ENCODE measurements at places on chromosomes 4 and X. TPM values are rescaled to one million over a fixed set of nuclear protein-coding genes. Genes with fewer than 3 reads are reported as not detected.

DNA sequence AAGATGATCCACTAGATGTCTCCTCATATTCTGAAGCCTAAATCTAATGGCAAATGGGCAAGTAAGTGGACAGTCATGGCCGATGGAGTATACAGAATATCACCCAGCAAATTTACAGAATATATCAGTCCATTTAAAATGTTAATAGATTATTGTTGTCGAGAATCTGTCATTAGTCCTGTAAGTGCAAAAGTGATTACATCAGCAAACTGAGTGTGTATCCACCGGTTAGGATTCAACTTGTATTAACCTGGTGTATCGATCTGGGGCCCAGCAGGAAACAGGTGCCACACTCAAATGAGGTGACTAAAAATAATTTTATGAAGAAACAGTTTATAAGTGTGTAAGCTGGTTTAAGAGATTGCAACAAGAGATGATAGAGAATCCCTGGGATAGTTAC is 367.9 kb upstream of the FAM47C start:
- DNase-seq, result no peak
- H3K4me1 ChIP-seq, result no peaks in the 10 kb centered on the region
- H3K27me3 ChIP-seq, result no peaks in the 10 kb centered on the region
- no peak overlapping the region for H3K4me3 ChIP-seq
- H3K27ac ChIP-seq, result no peak overlapping the region

The FTSJ1 gene
- 89.8 TPM for total RNA-seq

The ACSL4 gene
- 101 TPM for total RNA-seq

- H3K4me3 ChIP-seq, result no peak overlapping the region
- H3K27me3 ChIP-seq, result no peaks in the 10 kb centered on the region
- no peak overlapping the region for H3K27ac ChIP-seq
- no peak for DNase-seq
Measured at GRCh38 chrX:124098089-124098488, 136.6 kb downstream of the STAG2 start.

DNA sequence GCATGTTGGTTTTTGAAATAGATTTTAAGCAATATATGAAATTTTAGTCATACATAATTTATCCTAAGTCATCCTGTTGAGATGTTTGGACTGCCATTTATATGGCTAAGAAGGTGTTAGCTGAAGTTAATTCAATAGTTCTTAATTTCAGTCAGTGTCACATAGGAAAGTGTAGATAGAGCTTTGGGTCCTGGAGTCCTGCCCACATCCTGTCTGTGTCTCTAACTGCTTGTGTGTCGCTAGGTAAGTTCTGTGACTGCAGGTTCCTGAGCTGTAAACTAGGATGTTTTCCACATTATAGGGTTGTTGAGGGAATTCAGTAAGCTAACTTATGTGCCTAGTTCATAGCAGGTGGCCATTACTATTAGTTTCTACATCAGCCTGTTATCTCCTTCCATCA is 20.7 kb downstream of the OFD1 start:
- H3K27me3 ChIP-seq, result no peaks in the 10 kb centered on the region
- no peak overlapping the region for H3K4me3 ChIP-seq
- H3K4me1 ChIP-seq, result peaks cover 20% of the 10 kb centered on the region
- DNase-seq, result no peak
- peaks cover 45% of the 10 kb centered on the region for H3K36me3 ChIP-seq
- H3K27ac ChIP-seq, result no peak overlapping the region

DNA sequence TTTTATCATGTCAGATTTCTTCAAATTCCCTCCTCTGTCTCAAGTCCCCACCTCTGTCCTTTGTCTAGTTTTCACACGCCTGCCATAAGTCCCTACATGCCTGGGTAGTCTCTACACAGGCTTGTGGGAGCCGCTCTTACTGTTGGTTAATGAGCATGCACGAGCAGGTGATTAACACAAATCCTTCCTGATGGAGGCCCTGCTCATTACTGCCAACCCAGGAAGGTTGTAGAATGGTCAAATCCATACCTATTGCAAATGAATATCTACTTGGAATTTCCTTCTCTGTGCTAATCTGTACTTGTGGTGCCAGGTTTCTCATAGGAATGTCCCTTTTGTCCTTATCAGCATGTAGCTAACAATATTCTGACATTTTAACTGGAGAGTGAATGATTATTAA is 208.4 kb upstream of the HDX start:
- no peak overlapping the region for H3K4me3 ChIP-seq
- no peak overlapping the region for H3K27ac ChIP-seq
- no peaks in the 10 kb centered on the region for H3K36me3 ChIP-seq
- DNase-seq, result no peak

- no peaks in the 10 kb centered on the region for H3K27me3 ChIP-seq
- H3K4me1 ChIP-seq, result peaks cover 35% of the 10 kb centered on the region
- H3K36me3 ChIP-seq, result peaks cover 26% of the 10 kb centered on the region
- no peak overlapping the region for H3K27ac ChIP-seq
- H3K4me3 ChIP-seq, result no peak overlapping the region
- DNase-seq, result no peak
Measured at GRCh38 chr4:128916832-128917231, 107.3 kb downstream of the JADE1 start.

GRCh38 chr4:173365359-173365996 is 5.3 kb upstream of the SAP30 start:
- H3K27ac ChIP-seq, result no peak overlapping the region
- peaks cover 33% of the 10 kb centered on the region for H3K4me1 ChIP-seq
- H3K27me3 ChIP-seq, result no peaks in the 10 kb centered on the region
- H3K4me3 ChIP-seq, result no peak overlapping the region

- no peak for DNase-seq
- no peaks in the 10 kb centered on the region for H3K27me3 ChIP-seq
Measured at GRCh38 chrX:130253916-130254315, 14.8 kb downstream of the ZNF280C start.

GRCh38 chr4:560731-561291 is 15.3 kb downstream of the TMEM271 start:
- no peak overlapping the region for H3K27ac ChIP-seq
- H3K4me3 ChIP-seq, result no peak overlapping the region
- DNase-seq, result no peak
- H3K4me1 ChIP-seq, result no peaks in the 10 kb centered on the region
- H3K36me3 ChIP-seq, result no peaks in the 10 kb centered on the region

The SNX12 gene
- 49.9 TPM for total RNA-seq

- H3K4me3 ChIP-seq, result no peak overlapping the region
- no peaks in the 10 kb centered on the region for H3K36me3 ChIP-seq
- DNase-seq, result no peak
Measured at GRCh38 chr4:31929676-31930345, 1209.6 kb downstream of the PCDH7 start.

DNA sequence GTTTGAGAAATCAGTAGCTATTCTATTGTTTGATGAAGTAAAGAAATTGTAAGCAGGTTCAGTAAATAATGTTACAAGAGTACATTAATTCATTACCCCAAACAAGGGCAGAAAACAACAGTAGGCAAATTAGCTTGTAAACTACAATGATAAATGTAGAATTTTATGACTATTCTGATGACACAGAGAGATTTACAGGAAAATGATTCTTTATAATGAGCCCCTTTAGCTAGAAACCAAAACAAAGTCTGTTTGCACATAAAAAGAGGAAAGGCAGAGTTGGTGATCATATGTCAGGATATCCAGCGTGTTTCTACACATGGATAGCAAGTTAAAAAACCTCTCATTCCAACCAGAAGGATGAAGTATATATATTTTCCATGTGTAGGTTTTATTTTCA is 204.8 kb downstream of the CFAP299 start:
- H3K4me3 ChIP-seq, result no peak overlapping the region
- no peak overlapping the region for H3K27ac ChIP-seq
- H3K4me1 ChIP-seq, result peaks cover 11% of the 10 kb centered on the region
- H3K27me3 ChIP-seq, result peaks cover 47% of the 10 kb centered on the region

DNA sequence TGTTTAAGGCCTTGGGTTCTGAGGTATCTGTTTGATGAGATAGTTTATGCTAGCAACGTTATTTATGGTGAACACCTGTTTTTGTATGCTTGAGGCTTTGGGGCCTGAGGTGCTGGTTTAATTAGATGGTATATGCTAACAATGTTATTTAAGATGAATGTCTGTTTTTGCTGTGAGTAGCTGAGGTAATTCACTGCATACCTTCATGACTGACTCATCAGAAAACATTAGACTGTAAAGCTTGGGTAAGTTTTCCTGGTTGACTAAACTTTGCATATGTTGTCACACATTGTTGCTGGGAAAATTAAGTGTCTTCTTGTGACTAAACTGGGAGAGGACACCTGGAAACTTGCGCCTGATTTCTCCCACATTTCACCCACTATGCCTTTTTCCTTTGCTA is 1026.6 kb downstream of the RAPGEF2 start:
- H3K27ac ChIP-seq, result no peak overlapping the region
- no peak overlapping the region for H3K4me3 ChIP-seq
- H3K27me3 ChIP-seq, result no peaks in the 10 kb centered on the region
- DNase-seq, result no peak
- no peaks in the 10 kb centered on the region for H3K36me3 ChIP-seq
- no peaks in the 10 kb centered on the region for H3K4me1 ChIP-seq

DNA sequence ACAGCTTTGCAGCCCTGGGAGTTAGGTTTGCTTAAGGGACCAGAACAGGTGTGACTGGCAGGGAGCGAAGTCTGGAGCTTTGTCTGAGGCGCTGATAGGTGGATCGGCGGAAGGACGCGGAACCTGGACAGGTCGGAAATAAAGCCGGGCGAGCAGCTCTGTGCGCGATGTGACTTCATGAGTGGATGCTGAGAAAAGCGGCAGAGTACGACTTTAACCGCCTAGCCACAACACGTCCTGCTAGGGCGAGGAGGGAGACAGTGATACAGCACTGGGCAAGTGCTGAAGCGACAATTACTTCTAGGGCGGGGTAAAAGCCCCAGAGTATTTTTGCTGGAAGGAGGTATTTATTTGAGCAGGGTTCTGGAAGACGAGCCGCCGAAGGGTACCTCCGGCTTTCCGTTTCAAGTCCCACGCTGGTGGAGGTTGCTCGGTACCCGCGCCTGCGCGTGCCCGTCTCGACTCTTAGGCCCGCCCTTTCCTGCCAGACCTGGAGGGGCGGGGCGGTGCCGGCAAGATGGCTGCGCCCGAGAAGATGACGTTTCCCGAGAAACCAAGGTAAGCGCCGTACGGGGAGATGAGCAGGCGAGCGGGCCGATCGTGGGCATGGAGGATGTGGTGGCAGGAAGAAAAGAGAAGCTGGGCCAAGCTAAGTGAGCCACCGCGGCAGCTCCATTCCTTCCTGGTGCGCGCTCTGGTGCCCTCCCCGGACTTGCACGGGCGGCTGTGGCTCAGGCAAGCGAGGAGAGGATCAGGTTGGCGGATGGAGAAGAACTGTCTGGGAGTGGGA is at the start of gene ZRSR2:
TSS of gene ZRSR2 (plus strand) at position 506 of the 790 bp plus-strand sequence. CDS start at position 518, 12 bp downstream.
- H3K4me3 ChIP-seq, result no peak within 1 kb of the TSS
- peak; percentile 83 for DNase-seq
- H3K4me1 ChIP-seq, result peaks cover 12% of the 10 kb centered on the region
- no peak within 1 kb of the TSS for H3K27ac ChIP-seq
- H3K27me3 ChIP-seq, result no peaks in the 10 kb centered on the region

DNA sequence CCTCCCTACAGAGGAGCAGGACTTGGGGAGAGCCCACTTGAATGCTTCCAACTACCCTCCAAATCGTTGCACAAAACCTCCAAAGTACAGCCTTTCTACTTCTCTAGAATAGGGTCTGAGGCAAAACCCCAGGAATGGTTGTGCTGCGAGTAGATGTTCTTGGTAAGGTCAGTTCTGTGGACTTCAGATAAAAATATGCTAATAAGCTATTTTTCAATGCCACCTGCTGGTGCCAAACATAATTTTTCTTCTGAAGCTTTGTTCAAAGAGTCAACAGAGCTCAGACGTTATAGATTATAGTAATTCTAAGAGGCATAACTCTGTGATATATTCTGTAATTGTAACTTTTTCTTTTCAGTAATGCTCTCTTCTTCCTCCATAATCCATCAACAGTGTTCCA is 425.7 kb downstream of the GPAT3 start:
- H3K36me3 ChIP-seq, result no peaks in the 10 kb centered on the region
- no peak overlapping the region for H3K27ac ChIP-seq
- no peaks in the 10 kb centered on the region for H3K4me1 ChIP-seq
- no peaks in the 10 kb centered on the region for H3K27me3 ChIP-seq

- no peaks in the 10 kb centered on the region for H3K36me3 ChIP-seq
- no peaks in the 10 kb centered on the region for H3K4me1 ChIP-seq
- DNase-seq, result no peak
- H3K4me3 ChIP-seq, result no peak overlapping the region
- no peaks in the 10 kb centered on the region for H3K27me3 ChIP-seq
- H3K27ac ChIP-seq, result no peak overlapping the region
Measured at GRCh38 chr4:16687011-16687410, 211.4 kb downstream of the LDB2 start.

DNA sequence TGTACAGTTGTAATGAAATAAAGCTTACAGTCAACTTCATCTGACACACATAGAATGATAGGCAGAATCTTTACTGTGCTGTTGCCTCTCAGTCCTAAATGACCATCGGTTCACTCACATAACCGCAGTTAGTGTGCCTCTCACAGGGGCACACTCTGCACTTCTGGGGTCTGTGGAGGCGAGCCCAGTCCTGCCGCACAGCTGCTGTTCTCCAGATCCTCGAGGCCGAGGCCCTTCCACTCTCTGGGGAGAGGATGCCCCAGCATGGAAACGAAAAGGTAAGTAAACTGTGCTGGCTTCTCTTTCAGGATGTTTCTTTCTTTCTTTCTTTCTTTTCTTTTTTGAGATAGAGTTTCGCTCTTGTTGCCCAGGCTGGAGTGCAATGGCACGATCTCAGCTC is 88.0 kb downstream of the DCTD start:
- no peak overlapping the region for H3K27ac ChIP-seq
- peaks cover 17% of the 10 kb centered on the region for H3K27me3 ChIP-seq
- H3K4me1 ChIP-seq, result peaks cover 6% of the 10 kb centered on the region
- no peak overlapping the region for H3K4me3 ChIP-seq
- H3K36me3 ChIP-seq, result no peaks in the 10 kb centered on the region

- H3K4me1 ChIP-seq, result no peaks in the 10 kb centered on the region
- H3K27ac ChIP-seq, result no peak overlapping the region
- H3K36me3 ChIP-seq, result no peaks in the 10 kb centered on the region
- H3K4me3 ChIP-seq, result no peak overlapping the region
- H3K27me3 ChIP-seq, result no peaks in the 10 kb centered on the region
Measured at GRCh38 chr4:62226082-62226481, 1026.0 kb downstream of the ADGRL3 start.

- H3K27me3 ChIP-seq, result no peaks in the 10 kb centered on the region
- no peak overlapping the region for H3K4me3 ChIP-seq
- H3K36me3 ChIP-seq, result no peaks in the 10 kb centered on the region
- DNase-seq, result no peak
- H3K27ac ChIP-seq, result no peak overlapping the region
Measured at GRCh38 chr4:24065974-24066373, 176.1 kb upstream of the PPARGC1A start.

Data from activated T-helper 2 cell treated with anti-CD3 and anti-CD28 coated beads, Interferon-gamma antibody, Interleukin-2, Interleukin-4, amounts not matched to agents 10 μg/mL and 5 μg/mL and 100 μg/mL, durations not matched to agents 14 hours and 24 hours and 36 hours (primary cell).